ENCODE measurements at places on chromosomes 4 and X.

DNA sequence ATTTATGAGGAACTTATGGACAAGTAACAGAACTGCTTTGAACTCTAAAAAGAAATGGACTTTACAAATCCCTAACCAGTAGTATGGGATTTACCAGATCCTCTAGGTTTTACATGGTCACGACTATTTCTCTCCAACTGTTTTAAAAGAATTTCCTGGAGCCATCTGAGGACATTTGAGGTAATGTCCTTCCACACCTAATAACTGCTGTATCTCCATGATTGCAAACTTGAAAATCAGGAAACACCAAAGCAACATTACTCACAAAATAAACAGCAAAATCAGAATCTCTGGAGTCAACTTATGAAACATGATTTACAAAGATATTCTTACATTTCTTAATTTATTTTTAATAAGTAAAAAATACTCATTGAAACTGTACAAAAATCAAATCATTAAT is 58.0 kb downstream of the STAP1 start:
- DNase-seq, result no peak
- H3K27ac ChIP-seq, result no peak overlapping the region
- H3K36me3 ChIP-seq, result peaks cover 54% of the 10 kb centered on the region
- H3K4me1 ChIP-seq, result no peaks in the 10 kb centered on the region
- no peak overlapping the region for H3K4me3 ChIP-seq
- no peaks in the 10 kb centered on the region for H3K27me3 ChIP-seq

- DNase-seq, result no peak
- H3K36me3 ChIP-seq, result no peaks in the 10 kb centered on the region
- no peak overlapping the region for H3K4me3 ChIP-seq
- H3K4me1 ChIP-seq, result no peaks in the 10 kb centered on the region
- H3K27me3 ChIP-seq, result no peaks in the 10 kb centered on the region
Observed at GRCh38 chrX:53481816-53482465, 47.8 kb upstream of the HSD17B10 start.

- H3K27me3 ChIP-seq, result peaks cover 73% of the 10 kb centered on the region
- H3K4me1 ChIP-seq, result no peaks in the 10 kb centered on the region
- DNase-seq, result no peak
- no peak overlapping the region for H3K4me3 ChIP-seq
- no peaks in the 10 kb centered on the region for H3K36me3 ChIP-seq
Observed at GRCh38 chr4:3640587-3640962, 108.4 kb upstream of the LRPAP1 start.

DNA sequence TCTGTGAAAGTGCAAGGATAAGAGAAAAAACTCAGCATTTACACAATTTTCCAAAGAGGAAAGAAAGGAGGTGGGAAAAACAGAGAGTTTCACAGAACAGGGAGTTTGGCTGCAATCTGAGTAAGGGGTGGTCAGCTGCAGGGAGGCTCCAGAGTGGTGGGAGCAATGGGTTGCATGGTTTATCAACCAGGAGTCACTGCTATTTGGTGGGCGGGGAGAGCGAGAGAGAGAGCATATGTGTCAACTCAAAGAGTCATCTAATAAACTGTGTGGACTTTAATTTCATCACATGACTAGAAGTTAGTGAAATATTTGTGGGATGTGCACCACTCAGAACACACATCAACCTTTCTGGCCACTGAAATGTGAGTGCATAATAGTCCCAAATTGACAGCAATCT is 94.6 kb downstream of the FAM13A start:
- H3K27ac ChIP-seq, result no peak overlapping the region
- no peak for DNase-seq
- peaks cover 14% of the 10 kb centered on the region for H3K4me1 ChIP-seq
- H3K4me3 ChIP-seq, result no peak overlapping the region

DNA sequence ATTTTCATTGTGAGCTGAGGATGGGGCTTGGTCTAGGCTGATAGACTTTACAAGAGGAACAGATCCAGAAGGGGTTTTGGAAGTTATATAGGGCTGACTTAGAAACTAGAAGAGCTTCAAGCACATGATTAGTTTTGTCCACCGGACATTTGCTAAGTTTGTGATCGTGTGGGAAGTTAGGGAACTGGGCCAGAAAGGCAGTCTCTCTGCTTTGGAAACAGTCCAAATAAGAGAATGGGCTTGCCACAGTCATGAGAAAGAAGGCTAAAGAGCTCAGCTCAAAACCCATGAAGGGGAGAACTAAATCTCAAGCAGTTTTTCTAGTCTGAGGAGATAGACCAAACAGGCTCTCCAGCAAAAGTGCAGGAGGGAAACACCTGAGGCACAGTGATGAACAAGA is 67.8 kb downstream of the ZNF674 start:
- no peak overlapping the region for H3K27ac ChIP-seq
- H3K27me3 ChIP-seq, result no peaks in the 10 kb centered on the region
- peaks cover 19% of the 10 kb centered on the region for H3K36me3 ChIP-seq
- no peak overlapping the region for H3K4me3 ChIP-seq

DNA sequence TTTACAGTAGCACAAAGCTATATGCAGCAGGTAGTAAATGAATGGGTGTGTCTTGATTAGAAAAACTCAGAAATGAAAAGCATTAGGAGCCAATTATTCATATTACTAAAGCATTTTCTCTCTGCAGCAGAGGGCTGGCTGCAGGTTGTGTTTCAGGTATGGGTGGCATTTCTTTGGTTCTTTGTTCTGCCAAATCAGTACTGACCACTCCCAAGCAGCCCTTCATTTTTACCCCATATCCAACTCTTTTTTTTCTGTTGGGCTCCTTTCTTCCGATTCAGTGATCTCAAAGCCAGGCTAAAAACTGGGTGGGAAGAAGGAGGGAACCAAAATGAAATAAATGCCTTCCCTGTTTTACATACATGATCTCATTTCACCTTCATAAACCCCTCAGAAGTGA is 162.3 kb downstream of the SPRY1 start:
- no peak overlapping the region for H3K27ac ChIP-seq
- H3K4me1 ChIP-seq, result peaks cover 27% of the 10 kb centered on the region
- H3K27me3 ChIP-seq, result no peaks in the 10 kb centered on the region
- H3K4me3 ChIP-seq, result no peak overlapping the region

GRCh38 chr4:187065396-187065795 is 341.7 kb upstream of the FAT1 start:
- DNase-seq, result no peak
- no peaks in the 10 kb centered on the region for H3K4me1 ChIP-seq
- H3K27me3 ChIP-seq, result peaks cover 11% of the 10 kb centered on the region
- no peak overlapping the region for H3K4me3 ChIP-seq
- no peak overlapping the region for H3K27ac ChIP-seq
- no peaks in the 10 kb centered on the region for H3K36me3 ChIP-seq

GRCh38 chrX:75957107-75957610 is 172.1 kb upstream of the MAGEE2 start:
- H3K4me1 ChIP-seq, result no peaks in the 10 kb centered on the region
- no peaks in the 10 kb centered on the region for H3K27me3 ChIP-seq
- H3K4me3 ChIP-seq, result no peak overlapping the region
- DNase-seq, result no peak

GRCh38 chrX:145823132-145823531 is 5.5 kb downstream of the SLITRK2 start:
- H3K4me3 ChIP-seq, result no peak overlapping the region

GRCh38 chr4:15078682-15079642 is 76.7 kb downstream of the CPEB2 start:
- H3K4me3 ChIP-seq, result no peak overlapping the region
- H3K27me3 ChIP-seq, result no peaks in the 10 kb centered on the region
- no peak for DNase-seq
- no peak overlapping the region for H3K27ac ChIP-seq
- H3K4me1 ChIP-seq, result no peaks in the 10 kb centered on the region

GRCh38 chr4:5676763-5677162 is 31.6 kb downstream of the EVC2 start:
- H3K27ac ChIP-seq, result no peak overlapping the region
- DNase-seq, result no peak
- H3K36me3 ChIP-seq, result no peaks in the 10 kb centered on the region
- H3K4me3 ChIP-seq, result no peak overlapping the region

- H3K4me3 ChIP-seq, result no peak overlapping the region
- no peak for DNase-seq
- H3K27me3 ChIP-seq, result no peaks in the 10 kb centered on the region
- H3K4me1 ChIP-seq, result no peaks in the 10 kb centered on the region
- no peaks in the 10 kb centered on the region for H3K36me3 ChIP-seq
- no peak overlapping the region for H3K27ac ChIP-seq
Observed at GRCh38 chrX:154657226-154657805, 3.9 kb upstream of the CTAG2 start.

DNA sequence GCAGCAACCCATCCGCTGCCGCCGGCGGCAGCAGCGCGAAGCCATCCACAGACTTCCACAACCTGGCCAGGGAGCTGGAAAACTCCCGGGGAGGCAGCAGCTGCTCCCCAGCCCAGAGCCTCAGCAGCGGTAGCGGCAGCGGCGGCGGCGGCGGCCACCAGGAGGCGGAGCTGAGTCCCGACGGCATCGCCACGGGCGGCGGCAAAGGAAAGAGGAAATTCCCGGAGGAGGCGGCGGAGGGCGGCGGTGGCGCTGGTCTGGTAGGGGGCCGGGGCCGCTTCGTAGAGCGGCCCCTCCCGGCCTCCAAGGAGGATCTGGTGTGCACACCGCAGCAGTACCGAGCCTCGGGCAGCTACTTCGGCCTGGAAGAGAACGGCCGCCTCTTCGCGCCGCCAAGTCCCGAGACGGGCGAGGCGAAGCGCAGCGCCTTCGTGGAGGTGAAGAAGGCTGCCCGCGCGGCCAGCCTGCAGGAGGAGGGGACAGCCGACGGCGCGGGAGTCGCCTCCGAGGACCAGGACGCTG is 4.9 kb downstream of the PRDM8 start:
- H3K36me3 ChIP-seq, result no peaks in the 10 kb centered on the region
- H3K27ac ChIP-seq, result peak overlapping the region; percentile 74
- peaks cover 74% of the 10 kb centered on the region for H3K27me3 ChIP-seq
- peak; percentile 88 for DNase-seq

- DNase-seq, result no peak
- peaks cover 55% of the 10 kb centered on the region for H3K4me1 ChIP-seq
- H3K27ac ChIP-seq, result peak overlapping the region; percentile 51
- H3K4me3 ChIP-seq, result no peak overlapping the region
Observed at GRCh38 chrX:110143454-110144210, 140.7 kb downstream of the TMEM164 start.

DNA sequence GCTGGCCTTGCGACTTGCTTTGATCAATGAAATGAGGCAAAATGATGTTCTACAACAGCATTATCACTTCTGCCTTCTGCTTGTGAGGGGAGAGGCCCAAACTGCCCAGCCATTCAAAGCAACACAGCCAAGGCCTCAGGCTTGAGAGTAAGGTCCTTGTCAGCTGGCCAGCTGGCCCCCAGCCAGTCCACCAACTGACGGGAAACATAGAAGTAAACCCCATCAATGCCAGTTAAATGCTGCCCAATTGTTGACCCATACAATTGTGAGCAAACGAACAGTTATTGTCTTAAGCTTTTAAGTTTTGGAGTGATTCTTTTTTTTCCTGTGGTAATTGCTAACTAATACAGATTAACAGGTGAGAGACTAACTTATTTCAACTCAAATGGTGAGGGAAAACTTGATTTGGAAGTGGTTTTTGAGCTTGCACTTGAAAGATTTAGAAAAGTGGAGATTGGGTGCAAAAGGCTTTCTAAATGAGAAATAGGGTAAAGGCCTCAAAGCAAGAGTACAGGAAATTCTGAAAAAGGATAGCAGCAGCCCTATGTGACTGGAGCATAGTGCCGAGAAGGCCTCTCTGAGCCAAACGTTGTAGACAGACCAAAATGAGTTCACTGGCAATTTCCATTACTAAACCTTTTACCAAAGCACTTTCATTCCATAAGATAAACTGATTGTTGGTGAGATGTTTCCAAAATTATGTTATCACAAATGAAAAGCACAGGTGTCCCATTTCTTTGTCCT is 66.9 kb downstream of the ARHGEF38 start:
- no peaks in the 10 kb centered on the region for H3K27me3 ChIP-seq
- no peak overlapping the region for H3K27ac ChIP-seq
- H3K4me3 ChIP-seq, result no peak overlapping the region
- peaks cover 53% of the 10 kb centered on the region for H3K4me1 ChIP-seq

DNA sequence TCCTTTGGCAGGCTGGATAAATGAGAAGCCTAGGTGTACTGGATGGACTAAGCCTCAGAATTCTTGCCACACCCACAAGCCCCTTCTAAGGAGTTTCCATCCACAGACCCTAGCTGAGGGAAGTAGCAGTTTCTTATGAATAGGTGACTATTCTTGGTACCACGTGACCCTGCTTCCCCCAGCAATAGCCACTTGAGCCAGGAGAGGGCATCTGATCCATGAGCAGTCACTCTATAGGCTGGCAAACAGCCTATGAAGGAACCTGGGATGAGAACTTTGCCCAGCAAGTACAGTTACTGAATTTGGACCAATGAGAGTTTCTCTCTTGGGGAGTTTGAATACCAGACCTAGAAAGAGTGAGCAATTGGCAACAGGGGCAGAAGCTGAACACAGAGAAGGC is 84.0 kb downstream of the RTL9 start:
- H3K27ac ChIP-seq, result no peak overlapping the region
- DNase-seq, result no peak

- no peaks in the 10 kb centered on the region for H3K4me1 ChIP-seq
- H3K4me3 ChIP-seq, result no peak overlapping the region
- no peaks in the 10 kb centered on the region for H3K36me3 ChIP-seq
- no peak for DNase-seq
- no peak overlapping the region for H3K27ac ChIP-seq
Observed at GRCh38 chr4:35250761-35251160, 993.6 kb downstream of the ARAP2 start.

GRCh38 chrX:47143894-47144625 is 442 bp downstream of the NDUFB11 start:
- H3K4me3 ChIP-seq, result peak overlapping the region; percentile 78
- peaks cover 5% of the 10 kb centered on the region for H3K36me3 ChIP-seq
- H3K4me1 ChIP-seq, result peaks cover 35% of the 10 kb centered on the region
- DNase-seq, result no peak
- no peaks in the 10 kb centered on the region for H3K27me3 ChIP-seq
- peak overlapping the region; percentile 97 for H3K27ac ChIP-seq

DNA sequence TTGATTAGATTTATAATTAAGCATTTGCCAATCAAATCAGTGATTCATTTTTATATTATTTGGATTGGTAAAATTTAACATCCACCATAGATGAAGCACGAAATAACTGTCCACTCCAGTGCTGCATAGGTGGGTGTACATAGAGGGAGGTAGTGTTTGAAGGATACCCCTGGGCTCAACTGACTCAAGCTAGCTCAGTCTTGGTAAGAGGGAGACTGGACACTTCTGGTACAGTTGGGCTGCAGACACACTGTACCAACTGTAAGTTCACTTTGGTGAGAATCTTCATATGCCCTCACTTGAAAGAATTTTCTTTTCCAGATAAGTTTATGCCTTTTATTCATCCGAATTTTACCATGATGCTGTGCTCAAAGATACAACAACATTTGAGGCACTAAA is 48.6 kb upstream of the UGT2B15 start:
- no peak overlapping the region for H3K27ac ChIP-seq
- H3K27me3 ChIP-seq, result no peaks in the 10 kb centered on the region
- no peak for DNase-seq
- no peak overlapping the region for H3K4me3 ChIP-seq
- H3K36me3 ChIP-seq, result no peaks in the 10 kb centered on the region

DNA sequence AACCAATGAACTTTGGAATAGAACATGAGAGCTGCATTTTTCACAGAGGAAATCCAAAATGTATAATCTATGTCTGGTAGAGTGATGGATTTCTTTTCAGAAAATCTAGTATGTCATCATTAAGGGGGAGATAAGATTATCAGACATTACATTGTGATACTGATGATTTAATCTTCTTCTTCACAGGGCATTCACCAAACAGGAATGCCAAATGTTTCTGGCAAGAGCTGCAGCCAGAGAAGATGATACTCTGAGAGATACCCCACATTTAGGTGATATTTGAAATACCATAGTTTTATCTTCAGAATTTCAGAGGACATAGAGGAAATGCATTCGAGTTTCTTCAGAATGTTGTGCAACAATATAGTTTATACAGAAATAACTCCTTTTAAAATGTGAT is 1523.7 kb upstream of the ADGRL3 start:
- H3K4me1 ChIP-seq, result no peaks in the 10 kb centered on the region
- H3K27ac ChIP-seq, result no peak overlapping the region
- no peaks in the 10 kb centered on the region for H3K27me3 ChIP-seq
- DNase-seq, result no peak
- H3K4me3 ChIP-seq, result no peak overlapping the region
- H3K36me3 ChIP-seq, result no peaks in the 10 kb centered on the region

Measured in left ventricle myocardium inferior (tissue), 1 donor.